ENCODE measurements at places on chromosomes 16 and 17.

- no peak for DNase-seq
Observed at GRCh38 chr16:79229361-79229760, 371.2 kb downstream of the MAF start.

DNA sequence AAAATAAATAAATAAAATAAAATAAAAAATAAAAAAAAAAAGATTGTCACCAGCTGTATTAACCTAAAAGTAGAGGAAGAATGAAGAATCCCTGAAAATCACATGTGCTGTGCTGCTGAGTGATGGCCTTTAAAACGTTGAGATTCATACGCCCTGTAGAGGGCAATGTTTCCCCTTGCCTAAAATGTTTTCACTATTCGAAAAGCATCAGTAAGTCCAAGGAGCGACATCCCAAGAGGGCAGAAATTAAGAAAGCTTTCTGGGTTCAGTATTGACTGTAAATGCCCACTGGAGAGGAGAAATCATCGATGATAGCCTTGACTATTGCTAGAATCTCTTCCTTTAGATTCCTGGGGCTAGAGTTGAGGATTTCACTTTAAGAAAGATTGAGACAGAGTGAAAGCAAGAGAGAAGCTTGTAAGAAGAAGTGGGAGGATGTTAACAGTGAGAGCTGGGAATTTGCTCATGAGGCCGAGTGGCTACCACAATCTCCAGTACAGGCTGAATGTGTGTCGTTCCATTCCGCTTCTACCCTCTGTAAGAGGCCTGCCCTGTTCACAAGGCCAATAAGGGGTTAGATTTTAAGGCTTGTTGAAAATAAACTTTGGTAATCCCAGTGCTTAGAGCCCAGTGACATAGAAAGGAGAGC lies 170.8 kb upstream of the FAM20A start:
- peak; percentile 28 for DNase-seq

- DNase-seq, result peak; percentile 23
Observed at GRCh38 chr17:80832266-80832676, 159.4 kb upstream of the CHMP6 start.

- DNase-seq, result no peak
Observed at GRCh38 chr17:34826332-34826731, 134.9 kb downstream of the CCT6B start.

- no peak for DNase-seq
Observed at GRCh38 chr17:13775450-13775849, 173.7 kb upstream of the HS3ST3A1 start.

DNA sequence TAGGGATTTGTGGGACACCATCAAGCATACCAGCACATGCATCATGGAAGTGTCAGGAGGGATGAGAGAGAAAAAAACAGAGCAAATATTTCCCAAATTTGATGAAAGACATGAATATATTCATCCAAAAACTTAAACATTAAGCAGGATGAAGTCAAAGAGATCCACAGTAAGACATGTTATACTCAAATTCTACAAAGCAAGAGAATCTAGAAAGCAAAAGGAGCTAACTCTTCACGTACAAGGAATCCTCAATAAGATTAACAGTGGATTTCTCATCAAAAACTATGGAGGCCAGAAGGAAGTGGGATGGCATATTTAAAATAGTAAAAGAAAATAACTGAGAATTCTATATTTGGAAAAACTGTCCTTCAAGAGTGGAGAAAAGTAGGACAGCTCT lies 374.8 kb downstream of the ZFHX3 start:
- no peak for DNase-seq

DNA sequence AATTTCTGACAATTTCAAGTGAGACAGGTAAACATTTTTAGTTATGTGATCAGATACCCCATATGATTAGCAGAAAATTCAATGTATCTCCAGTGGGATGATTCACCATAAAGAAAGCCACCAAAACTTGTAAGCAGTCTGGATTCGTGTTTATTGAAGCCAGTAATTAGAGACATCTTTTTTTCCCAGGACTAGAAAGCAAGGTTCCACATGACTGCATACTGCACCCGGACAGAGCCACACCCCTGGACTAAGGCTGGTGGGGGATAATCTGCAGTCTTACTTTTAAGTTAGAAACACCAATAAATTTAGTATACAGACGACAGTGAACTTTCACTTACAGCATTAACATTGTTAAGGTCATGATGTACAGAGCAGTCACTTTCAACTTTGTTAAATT lies 24.2 kb upstream of the CMTM4 start:
- DNase-seq, result no peak

- no peak for DNase-seq
Observed at GRCh38 chr16:56980792-56981724, 8.3 kb upstream of the NLRC5 start.

GRCh38 chr17:45306623-45307022 lies 10.2 kb downstream of the MAP3K14 start:
- DNase-seq, result peak; percentile 44

- DNase-seq, result no peak
Observed at GRCh38 chr16:86382067-86382773, 128.1 kb upstream of the FOXF1 start.

GRCh38 chr17:62809656-62810055 lies 1.5 kb upstream of the MARCHF10 start:
- no peak for DNase-seq

DNA sequence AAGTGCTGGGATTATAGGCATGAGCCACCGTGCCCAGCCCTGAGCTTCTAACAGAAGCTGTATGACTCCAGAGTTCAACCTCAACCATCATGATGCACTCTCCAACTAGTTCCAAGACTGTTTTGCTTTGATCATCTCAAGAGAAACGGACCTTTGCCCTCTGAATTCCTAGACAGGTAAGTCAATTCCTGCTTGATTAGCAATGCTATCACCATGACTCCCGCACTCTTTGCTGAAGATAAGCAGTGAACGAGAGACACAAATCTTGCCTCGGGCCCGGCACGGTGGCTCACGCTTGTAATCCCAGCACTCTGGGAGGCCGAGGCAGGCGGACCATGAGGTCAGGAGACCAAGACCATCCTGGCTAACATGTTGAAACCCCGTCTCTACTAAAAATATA lies 22.2 kb downstream of the ANKFY1 start:
- DNase-seq, result no peak

DNA sequence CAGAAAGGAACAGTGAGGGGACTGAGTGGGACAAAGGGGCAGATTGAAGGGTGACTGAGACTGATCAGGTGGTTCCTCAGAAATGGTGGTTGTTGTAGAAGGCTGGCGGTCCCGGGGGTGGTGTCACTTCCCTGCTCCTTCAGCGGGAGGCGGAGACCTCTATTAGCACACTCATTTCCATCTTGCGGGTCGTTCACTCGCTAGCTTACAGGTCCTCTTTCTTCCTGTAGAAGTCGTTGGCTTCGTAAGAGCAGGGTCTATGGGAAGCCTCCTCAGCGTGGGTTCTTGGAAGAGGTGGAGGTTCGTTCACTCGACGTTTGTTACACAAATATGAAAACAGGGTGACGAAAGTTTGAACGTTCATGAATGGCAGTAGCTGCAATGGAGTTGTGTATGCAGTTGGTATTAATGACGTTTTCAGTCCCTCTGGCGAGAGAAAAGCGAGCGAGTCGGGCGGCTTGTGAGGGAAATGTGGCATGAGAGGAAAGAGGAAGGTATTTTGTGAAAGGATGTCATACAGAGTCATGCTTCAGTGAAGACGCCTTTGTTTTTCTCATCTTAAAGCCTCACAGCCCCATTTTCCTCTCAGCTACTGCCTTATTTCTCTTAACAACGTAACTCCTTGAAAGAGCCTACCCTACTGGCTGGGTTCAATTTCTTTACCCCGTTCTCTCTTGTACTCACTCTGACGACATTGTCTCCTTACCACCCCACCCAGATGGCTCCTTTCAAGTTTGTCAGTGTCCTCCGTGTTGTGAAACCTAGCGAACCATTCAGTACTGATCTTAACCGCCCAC lies 667 bp downstream of the EFCAB13 start:
- peak; percentile 23 for DNase-seq

GRCh38 chr17:44024271-44024663 lies 9.5 kb upstream of the TMEM101 start:
- DNase-seq, result no peak

DNA sequence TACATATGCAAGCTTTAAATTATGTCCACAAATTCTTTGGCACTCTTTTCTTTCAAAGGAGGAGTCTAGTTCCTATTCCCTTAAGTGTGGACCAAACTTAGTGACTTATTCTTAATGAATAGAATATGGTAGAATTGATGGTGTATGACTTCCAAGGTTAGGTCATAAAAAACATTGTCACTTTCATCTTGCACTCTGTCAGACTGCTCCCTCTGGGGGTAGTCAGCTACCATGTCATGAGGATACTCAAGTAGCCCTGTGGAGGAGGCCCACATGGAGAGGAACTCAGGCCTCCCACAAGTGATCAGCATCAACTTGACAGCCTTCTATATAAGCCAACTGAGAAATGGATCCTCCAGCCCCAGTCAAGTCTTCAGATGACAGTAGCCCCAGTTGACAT lies 58.0 kb upstream of the SCNN1B start:
- no peak for DNase-seq

- DNase-seq, result no peak
Observed at GRCh38 chr17:52776234-52776633, 617.7 kb upstream of the CA10 start.

All from T47D (cell line).